NCI-H345 (cell line): ENCODE measurements at places on chromosomes 12 and 14.

- DNase-seq: no peak
Observed at GRCh38 chr12:15220451-15220850, 766 bp downstream of the RERG start.

GRCh38 chr12:109883461-109883860 is 3.1 kb upstream of the GLTP start:
- no peak for DNase-seq

GRCh38 chr12:278046-278445 is 15.4 kb upstream of the SLC6A13 start:
- no peak for DNase-seq

DNA sequence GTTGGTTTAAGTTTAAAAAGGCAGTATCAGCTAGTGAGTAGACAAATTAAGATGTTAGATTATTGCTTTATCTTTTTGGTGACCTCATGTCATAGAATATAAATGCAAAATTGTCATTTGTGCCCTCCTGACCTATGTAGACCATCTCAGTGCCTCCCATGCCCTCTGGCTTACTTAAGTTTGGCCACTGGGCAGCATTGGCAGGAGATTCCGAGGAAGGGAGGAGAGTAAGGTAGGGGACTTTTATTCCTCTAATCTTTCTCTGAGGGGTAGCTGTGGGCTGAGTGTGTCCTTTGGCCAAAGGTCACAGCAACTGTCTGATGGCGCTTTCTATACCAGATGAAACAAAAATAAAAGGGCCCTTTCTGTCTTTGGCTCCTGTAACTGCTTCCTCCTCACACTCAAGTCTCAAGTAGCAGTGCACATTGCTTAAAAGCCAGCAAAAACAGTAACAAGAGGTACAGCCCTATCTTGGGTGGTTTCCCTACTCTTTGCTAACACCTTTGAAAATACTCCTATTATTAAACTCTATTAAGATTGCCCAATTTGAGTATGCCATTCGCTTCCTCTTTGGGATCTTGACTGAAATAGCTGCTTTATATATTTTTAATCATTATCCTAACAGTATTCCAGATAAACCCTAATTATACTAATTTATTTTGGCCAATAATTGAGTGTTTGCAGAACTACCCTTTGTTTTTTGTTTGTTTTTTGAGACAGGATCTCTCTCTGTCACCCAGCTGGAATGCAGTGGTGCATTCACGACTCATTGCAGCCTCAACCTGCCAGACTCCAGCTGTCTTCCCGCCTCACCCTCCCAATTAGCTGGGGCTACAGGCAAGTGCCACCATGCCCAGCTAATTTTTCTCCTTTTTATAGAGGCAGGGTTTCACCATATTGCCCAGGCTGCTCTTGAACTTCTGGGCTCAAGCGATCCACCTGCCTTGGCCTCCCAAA is 56.5 kb upstream of the KCNH3 start:
- no peak for DNase-seq

GRCh38 chr12:107779077-107779831 is 4.8 kb downstream of the ASCL4 start:
- no peak for DNase-seq

- DNase-seq: no peak
Observed at GRCh38 chr14:81234278-81234677, 13.5 kb upstream of the GTF2A1 start.

DNA sequence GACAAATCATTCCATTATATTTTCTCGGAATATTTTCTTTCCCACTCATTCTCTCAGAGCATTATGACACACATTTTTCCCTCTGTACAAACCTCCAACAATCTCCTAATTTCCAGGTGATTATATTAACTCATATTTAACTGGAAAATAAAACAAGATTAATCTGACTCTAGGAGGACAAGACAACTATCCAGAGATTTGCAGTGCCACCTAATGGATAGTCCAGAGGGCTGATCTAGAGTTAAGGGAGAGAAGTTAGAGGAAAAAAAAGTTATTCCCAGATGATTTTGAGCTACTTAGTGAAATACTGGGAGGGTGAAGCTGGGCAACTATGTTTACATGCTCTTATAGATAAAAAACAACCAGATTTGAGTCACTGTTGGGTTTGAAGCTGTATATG is 161.7 kb downstream of the ALX1 start:
- no peak for DNase-seq

GRCh38 chr12:34298971-34299801 is 276.9 kb downstream of the ALG10 start:
- no peak for DNase-seq

DNA sequence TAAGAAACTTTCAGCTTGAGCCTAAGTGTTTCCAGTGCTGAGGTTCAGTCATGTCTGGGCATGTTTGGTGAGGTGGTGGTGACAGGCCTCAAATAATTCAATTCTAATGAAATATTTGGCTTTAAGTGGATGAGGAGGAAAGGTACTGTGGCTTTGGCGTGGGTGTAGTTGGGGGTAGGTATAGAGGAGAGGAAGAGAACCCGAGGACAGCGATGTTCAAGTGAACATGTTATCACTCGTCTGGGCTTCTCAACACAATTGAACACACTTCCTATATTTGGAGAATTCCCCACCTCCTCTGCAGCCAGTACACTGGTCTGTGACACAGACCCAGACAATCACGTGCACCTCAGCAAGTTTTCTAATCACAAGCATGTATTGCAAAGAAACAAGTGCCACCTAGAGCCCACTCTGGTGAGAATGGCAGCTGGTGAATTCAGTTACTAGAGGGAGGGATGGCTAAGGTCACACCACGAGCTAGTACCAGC is 53.0 kb downstream of the IFNG-AS1 start:
- peak; percentile 32 for DNase-seq

GRCh38 chr12:114320968-114321367 is 85.0 kb downstream of the TBX5 start:
- DNase-seq: no peak

GRCh38 chr12:41993283-41993682 is 151.4 kb downstream of the GXYLT1 start:
- no peak for DNase-seq

GRCh38 chr12:41039461-41039860 is 148.7 kb upstream of the PDZRN4 start:
- DNase-seq: no peak

DNA sequence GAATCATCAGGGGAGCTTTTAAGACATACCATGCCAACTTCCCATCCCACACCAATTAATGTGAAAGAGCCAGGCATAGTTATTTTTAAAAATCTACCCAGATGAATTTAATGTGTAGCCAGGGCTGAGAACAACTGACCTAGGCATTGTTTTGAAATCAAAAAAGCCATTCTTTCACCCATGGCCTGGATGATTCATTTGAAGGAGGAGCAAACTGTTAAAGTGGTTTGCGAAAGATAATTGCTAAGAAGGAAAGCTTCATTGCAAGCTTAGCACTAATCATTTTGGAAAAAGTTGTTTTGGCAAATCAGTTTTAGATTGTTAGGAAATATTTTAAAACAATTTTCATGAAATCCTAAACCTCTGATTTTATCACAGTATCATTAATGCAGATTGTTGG is 2.1 kb upstream of the GTSF1 start:
- no peak for DNase-seq

- DNase-seq: no peak
Observed at GRCh38 chr14:23520899-23521533, 30.5 kb downstream of the ZFHX2 start.

DNA sequence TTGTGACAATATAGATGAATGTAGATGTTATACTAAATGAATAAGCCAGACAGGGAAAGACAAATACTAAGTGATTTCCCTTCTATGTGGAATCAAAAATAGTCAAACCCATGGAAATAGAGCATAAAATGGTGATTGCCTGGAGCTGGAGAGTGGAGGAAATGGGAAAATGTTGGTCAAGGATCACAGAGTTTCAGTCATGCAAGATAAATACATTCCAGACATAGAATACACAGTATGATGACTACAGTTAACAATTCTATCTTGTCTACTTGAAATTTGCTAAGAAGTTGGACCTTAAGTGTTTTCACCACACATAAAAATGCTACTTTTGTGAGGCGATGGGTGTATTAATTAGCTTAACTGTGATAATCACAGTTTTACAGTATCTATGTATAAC is 1182.7 kb downstream of the AACS start:
- DNase-seq: no peak

GRCh38 chr14:70378696-70379095 is 19.2 kb upstream of the COX16 start:
- no peak for DNase-seq

- DNase-seq: no peak
Observed at GRCh38 chr12:71942703-71943102, 4.1 kb downstream of the TPH2 start.

GRCh38 chr12:78418919-78419318 is 445.7 kb upstream of the SYT1 start:
- no peak for DNase-seq

- DNase-seq: no peak
Observed at GRCh38 chr12:101018540-101018939, 191.5 kb downstream of the SLC5A8 start.

- DNase-seq: no peak
Observed at GRCh38 chr12:112615196-112615595, 176.4 kb upstream of the RPH3A start.

- DNase-seq: no peak
Observed at GRCh38 chr12:131984334-131984733, 34.6 kb downstream of the EP400 start.

- peak; percentile 96 for DNase-seq
Observed at GRCh38 chr14:91354979-91355685, 62.5 kb downstream of the CCDC88C start.

GRCh38 chr12:131203666-131204415 is 250.1 kb downstream of the ADGRD1 start:
- no peak for DNase-seq

GRCh38 chr12:121849665-121850064 is 9.0 kb downstream of the HPD start:
- DNase-seq: no peak

- no peak for DNase-seq
Observed at GRCh38 chr14:96299441-96299840, 43.4 kb downstream of the BDKRB1 start.

DNA sequence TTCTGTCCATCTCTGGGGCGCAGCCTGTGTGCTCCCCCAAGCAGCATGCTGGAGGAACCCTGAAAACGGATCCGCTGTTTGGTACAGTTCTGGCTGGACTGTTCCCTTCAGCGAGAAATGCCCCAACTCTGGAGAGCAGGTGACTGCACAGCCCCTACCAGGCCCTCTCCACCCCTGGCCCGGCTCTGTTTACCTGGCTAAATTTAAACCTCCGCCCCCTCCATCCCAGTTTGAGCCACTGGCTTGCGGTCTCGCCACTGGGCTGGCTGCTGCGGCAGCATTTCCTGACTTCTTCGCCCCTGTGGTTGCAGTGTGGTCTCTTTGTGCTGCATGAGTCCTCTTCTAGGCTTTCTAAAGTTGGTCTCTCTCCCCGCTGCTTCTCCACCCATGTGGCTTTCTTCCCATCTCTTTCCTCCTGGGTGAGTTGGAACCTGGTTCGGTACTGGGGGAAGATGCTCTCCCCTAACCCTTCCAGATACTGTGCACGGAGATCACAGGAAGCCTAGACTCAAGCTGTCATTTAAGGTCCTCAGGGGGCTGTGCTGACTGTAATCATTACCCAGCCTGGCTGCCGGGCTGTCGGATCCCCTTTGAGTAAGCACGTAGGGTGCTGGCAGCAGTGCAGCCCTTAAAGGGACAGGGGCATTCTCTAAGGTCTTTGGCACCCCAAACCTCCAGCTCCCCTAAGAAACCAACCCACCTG is 60.6 kb downstream of the FBXL14 start:
- DNase-seq: no peak

DNA sequence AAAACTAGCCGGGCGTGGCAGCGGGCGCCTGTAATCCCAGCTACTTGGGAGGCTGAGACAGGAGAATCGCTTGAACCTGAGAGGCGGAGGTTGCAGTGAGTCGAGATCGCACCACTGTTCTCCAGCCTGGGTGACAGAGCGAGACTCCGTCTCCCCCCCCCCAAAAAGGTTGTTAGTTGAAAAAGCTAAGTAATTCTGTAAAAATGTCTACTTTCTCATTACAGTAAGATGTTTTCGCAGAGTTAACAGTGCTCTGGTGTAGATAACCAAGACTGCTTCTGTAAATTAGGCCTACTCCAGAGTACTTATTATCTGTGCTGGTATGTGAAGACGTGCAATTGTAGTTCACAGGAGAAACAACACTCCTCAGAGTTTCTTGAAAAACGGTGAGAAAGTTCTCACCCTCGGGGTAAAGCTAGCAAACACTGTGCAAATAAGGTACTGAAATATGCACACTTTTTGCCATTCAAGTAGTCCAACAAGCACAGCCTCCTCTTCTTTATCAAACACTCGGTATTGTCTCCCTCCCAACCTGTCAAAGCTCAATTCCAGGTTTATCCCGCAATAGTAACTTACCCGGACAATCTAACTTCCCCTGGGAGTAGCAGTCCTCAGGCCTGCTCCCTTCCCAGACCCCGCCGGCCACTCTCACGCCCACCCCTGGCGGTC is 974 bp downstream of the BTBD7 start:
- no peak for DNase-seq

GRCh38 chr12:25935355-25936144 is 22.9 kb upstream of the RASSF8 start:
- DNase-seq: no peak
